Mesenchymal stem cell (in vitro differentiated cells and primary cell): ENCODE measurements at places on chromosomes 7 and 10.
A peak's percentile ranks its signal among the peaks of the same experiment; 100 is the strongest.

DNA sequence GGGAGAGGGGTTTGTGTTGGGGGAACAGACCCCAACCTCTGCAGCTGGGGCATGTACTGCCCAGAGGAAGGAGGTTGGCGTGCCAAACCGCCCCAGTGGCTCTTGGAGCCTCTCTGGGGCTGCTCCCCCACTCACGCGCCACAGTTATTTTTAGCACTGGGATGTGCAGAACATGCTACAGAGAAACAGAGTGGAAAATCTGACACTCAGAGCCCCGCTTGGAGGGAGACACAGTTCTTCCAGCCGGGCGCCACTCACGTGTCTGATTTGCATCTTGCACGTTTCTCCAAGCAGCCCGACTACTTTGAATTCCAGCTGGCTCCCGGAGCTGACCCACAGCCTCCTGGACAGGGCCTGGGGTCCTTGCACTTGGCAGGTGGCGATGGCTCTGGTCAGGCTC, 182.0 kb downstream of the RPS24 start:
- DNase-seq: peak; percentile 84

DNA sequence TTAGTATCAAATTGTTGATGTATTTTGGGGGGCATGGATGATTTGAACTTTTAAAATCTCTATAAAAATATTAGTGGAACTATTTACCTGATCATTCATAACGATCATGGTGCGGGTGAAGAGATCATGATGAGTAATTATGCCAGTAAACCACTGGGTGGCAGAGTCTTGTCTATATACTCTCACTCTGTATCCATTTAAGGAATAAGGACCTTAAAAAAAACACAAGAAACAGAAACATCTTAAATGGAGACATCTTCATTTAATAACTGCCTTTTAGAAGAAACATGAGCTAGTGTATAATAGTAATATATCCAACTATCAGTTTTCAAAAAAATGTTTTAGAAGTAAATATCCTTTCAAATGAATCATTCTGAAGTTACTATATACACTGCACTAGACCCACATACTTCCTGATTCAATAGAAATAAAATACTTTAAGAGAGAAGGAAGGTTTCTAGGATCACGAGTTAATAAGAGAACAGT, 84.0 kb downstream of the NRBF2 start:
- peak; percentile 77 for DNase-seq

- DNase-seq: no peak
These were observed 104.4 kb upstream of the FGFR2 start for GRCh38 chr10:121702351-121703320.

GRCh38 chr10:122468926-122469781, 7.8 kb downstream of the HTRA1 start:
- DNase-seq: peak; percentile 99

- no peak for DNase-seq
These were observed 2.5 kb upstream of the CYP26C1 start for GRCh38 chr10:93058139-93058538.

DNA sequence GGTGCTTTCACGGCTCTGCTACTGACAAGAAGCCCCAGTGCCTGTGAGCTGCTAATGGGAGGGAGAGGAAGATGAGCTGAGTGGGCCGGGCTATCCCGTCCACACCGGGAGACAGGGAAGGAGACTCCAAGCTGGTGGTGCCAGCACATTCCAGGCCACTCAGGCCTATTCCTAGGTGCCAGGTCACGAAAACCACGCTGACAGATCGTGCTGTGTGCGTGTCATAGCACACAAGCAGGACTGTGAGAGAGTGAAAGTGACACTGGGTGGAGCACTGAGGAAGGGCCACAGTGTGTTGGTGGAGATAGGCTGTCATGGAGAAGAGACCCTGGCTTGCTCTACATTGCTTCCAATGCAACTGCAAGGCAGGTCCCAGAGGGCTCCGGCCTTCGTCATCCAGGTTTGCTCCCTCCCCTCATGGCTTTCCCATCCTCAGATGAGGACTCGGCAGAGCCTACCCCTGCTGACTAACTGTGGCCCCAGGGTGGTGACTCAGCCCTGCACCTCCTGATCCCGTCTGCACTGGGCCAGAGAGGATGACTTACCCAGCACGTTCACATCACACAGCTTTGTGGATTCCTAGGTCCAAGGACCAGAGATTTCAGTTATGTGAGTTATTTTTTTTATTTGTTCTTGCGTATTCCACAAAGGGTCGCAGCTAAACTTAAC, 167.3 kb downstream of the EGFR start:
- DNase-seq: peak; percentile 84

DNA sequence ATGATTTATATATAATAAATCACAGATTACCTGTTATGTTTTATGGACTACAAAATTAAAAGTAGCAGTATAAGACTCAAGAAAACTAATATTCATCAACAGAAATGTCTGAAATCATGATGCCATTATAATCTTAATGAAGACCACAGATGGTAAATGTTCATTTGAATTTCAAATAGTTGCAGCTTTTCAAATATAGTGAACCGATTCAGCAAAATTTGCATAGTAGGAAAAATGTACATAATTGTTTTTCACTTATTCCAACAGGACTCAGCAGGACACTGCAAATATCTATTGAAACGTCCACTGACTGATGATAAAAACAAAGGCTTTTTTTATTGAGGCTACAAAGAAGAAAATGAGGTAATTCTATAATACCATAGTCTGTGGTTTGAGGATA, 51.2 kb upstream of the LSM8 start:
- no peak for DNase-seq

DNA sequence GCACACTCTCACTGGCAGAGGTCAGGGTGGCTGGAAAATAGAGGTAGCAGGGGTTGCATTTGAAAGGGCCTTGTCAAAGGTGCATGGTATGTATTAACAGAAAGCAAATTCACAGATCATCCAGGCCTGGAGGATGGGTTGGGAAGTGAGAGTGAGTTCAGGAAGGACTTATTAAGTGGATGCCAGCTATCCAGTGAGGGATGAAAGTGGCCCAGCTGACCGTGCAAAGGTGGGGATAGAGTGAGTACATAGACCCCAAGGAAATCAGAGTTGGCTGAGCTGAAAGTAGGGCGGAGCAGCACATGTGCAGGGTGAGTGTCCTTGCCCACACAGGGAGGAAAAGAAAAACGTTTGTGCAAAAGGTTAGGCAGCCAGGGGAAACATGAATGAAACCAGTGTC, 58.1 kb downstream of the HECW1 start:
- DNase-seq: no peak
